ENCODE measurements at places on chromosomes 3 and 15. TPM values are rescaled to one million over a fixed set of nuclear protein-coding genes. Genes with fewer than 3 reads are reported as not detected.

DNA sequence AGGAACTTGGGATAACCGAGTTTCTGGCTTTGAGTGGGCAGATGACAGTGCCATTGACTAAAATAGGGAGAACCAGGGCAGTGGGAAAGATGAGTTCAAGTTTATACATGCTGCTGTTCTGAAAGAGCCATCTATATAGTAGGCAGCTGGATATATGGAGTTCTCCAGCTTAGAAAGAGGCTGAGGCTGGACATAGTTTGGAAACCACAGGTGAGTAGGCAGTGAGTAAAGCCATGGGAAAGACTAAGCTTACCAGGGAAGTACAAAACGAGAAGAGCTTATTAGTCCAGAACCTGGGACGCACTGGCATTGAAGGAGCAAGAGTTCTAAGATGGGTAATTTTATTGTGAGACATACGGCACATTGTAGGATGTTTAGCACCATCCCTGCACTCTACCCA lies 54.2 kb downstream of the MSL2 start:
- peak overlapping the region; percentile 12 for H3K27ac ChIP-seq
- H3K4me3 ChIP-seq: no peak overlapping the region
- DNase-seq: no peak
- H3K36me3 ChIP-seq: no peaks in the 10 kb centered on the region
- peaks cover 4% of the 10 kb centered on the region for H3K4me1 ChIP-seq
- no peaks in the 10 kb centered on the region for H3K27me3 ChIP-seq

DNA sequence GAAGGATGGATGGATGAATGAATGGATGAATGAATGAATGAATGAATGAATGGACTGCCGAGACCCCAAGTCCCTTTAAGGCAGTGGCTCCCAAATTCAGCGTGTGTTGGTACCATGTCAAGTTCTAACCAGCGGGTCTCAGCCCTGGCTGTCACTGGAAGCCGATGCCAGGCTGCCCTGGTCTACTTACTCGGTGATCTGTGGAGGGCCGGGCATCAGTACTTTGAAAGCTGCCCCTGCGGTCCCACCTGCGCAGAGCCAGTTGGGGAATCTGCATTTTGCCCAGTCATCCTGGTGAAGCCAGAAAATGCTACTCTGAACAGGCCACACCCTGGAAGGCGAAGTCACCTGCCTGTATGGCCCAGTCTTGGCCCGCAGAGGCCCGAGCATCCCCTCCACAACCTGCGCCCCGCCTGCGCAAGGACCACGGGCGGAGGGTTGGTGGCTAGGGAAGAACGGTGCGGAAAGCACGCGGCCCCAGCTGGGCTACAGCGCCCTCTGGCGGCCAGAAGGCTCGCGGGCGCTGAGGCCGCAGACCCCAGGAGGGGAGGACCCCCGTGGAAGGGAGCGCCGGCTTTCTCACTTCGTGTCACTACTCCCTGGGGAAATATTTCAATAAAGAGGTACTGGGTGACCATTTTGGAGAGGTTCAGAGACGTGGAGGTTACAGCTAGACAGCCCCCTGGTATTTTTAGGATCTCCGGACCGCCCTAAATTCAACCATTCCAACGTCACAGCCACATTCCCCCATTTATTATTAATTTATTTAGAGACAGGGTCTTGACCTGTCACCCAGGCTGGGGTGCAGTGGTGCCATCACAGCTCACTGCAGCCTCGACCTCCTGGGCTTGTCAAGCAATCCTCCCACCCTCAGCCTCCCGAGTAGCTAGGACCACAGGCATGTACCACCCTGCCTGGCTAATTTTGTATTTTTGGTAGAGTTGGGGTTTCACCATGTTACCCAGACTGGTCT lies 34.9 kb downstream of the PRKCD start:
- H3K27me3 ChIP-seq: no peaks in the 10 kb centered on the region
- no peak overlapping the region for H3K27ac ChIP-seq
- H3K4me1 ChIP-seq: no peaks in the 10 kb centered on the region
- peak; percentile 88 for DNase-seq
- H3K4me3 ChIP-seq: no peak overlapping the region

Gene ARID3B
- total RNA-seq: 11.7 TPM

Gene FILIP1L
- 861 TPM for total RNA-seq

- H3K4me1 ChIP-seq: no peaks in the 10 kb centered on the region
- H3K27me3 ChIP-seq: no peaks in the 10 kb centered on the region
- H3K4me3 ChIP-seq: no peak overlapping the region
- H3K36me3 ChIP-seq: no peaks in the 10 kb centered on the region
- H3K27ac ChIP-seq: no peak overlapping the region
- DNase-seq: no peak
Observed at GRCh38 chr15:46111730-46112129, 476.9 kb downstream of the SQOR start.

- H3K4me3 ChIP-seq: no peak overlapping the region
- H3K36me3 ChIP-seq: no peaks in the 10 kb centered on the region
- DNase-seq: no peak
Observed at GRCh38 chr3:146638718-146639117, 33.6 kb upstream of the PLSCR5 start.

DNA sequence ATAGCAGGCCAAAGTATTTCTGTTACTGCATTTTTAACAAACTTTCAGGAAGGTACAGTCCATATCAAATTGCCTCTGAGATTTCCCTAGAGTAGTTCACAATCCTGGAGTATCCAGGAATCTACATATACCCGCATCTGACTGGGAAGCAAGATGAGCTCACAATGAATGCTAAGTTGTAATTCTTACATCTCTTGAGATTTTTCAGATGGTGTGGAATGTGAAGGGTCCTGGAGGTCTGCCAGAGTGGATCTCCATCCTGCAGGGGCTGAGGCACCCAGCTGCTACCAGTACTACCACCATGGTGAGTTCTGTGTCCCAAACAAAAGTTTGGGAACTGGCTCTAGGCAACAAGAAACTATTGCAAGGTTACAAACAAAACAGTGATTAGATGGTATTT lies 156.7 kb upstream of the CCDC54 start:
- no peaks in the 10 kb centered on the region for H3K36me3 ChIP-seq
- H3K4me1 ChIP-seq: no peaks in the 10 kb centered on the region
- H3K27me3 ChIP-seq: no peaks in the 10 kb centered on the region
- no peak for DNase-seq
- H3K4me3 ChIP-seq: no peak overlapping the region

GRCh38 chr3:87167628-87168456 lies 59.3 kb upstream of the CHMP2B start:
- no peak overlapping the region for H3K27ac ChIP-seq
- H3K4me1 ChIP-seq: no peaks in the 10 kb centered on the region

DNA sequence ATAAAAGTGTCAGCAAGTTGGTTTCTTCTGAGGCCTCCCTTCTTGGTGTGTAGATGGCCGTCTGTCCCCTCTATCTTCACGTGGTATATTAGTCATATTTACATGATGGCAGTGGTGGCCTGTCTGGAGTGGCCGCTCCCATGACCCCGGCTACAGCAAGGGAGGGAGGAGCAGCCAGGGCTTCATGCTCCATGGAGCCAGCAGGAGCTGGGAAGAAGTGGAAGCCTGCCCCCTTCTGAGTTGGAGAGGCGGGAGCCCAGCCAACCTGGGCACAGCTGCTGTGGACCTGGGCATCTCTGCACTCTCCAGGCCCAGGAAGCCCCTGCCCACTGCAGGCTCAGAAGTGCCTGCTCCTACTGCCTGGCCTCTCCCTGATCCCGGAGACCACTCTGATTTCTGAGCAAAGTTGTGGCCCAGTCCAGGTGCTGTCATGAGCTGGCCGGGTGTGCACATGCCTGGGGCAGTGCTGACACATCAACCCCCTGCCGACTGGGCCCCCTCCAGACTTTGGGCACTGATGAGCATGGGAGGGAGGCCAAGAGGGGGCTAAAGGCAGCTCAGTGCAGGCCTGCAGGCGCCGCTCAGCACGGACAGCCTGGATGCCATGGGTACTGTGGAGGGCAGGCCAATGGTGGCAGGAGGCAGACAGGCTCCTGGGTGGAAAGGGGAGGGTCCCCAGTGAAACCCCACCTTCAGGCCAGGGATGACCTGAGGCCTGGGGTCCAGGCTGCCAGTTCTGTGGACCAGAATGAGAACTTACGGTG lies 84.8 kb downstream of the SERPINI1 start:
- no peak overlapping the region for H3K4me3 ChIP-seq
- no peaks in the 10 kb centered on the region for H3K27me3 ChIP-seq
- no peaks in the 10 kb centered on the region for H3K4me1 ChIP-seq

DNA sequence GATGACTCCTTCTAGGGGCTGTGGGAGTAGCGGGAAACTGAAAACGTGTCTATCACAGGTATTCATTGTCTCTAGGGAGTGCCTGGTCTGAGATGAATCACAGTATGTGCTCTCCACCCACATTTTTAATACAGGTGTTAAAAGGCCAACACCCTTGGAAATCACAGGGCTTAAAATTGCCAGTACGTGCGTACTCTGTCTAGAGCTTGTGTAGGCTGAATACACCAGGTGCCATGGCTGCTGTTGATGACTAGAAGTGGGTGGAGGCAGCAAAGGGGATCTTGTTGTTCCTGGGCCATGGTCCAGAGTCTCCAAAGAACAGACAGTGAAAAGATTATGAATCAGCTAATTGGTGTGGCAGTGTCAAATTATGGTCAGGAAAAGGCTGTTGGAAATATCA lies 35.1 kb upstream of the P3H2 start:
- no peaks in the 10 kb centered on the region for H3K36me3 ChIP-seq
- H3K27ac ChIP-seq: no peak overlapping the region
- peaks cover 2% of the 10 kb centered on the region for H3K4me1 ChIP-seq

DNA sequence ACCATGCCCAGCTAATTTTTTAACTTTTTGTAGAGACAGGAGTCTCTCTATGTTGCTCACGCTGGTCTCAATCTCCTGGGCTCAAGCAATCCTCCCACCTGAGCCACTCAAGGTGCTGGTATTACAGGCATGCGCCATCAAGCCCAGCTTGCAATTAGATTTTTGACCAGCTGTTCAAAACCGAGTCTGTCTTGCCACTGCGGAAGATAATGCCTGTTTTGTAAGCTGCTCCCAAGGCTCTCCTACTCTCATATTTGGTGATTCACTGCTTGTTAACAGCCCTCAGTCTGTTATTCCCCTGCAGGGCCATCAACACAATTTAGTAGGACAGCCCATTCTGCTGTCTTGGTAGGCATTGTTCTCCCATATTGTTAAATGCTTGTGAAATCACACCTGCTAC lies 17.8 kb upstream of the MCCC1 start:
- H3K27me3 ChIP-seq: no peaks in the 10 kb centered on the region
- H3K4me1 ChIP-seq: no peaks in the 10 kb centered on the region
- DNase-seq: no peak
- no peaks in the 10 kb centered on the region for H3K36me3 ChIP-seq

GRCh38 chr15:55361048-55361447 lies 42.0 kb downstream of the PIGB start:
- H3K4me3 ChIP-seq: no peak overlapping the region
- peaks cover 2% of the 10 kb centered on the region for H3K36me3 ChIP-seq
- no peak for DNase-seq
- H3K27me3 ChIP-seq: no peaks in the 10 kb centered on the region

DNA sequence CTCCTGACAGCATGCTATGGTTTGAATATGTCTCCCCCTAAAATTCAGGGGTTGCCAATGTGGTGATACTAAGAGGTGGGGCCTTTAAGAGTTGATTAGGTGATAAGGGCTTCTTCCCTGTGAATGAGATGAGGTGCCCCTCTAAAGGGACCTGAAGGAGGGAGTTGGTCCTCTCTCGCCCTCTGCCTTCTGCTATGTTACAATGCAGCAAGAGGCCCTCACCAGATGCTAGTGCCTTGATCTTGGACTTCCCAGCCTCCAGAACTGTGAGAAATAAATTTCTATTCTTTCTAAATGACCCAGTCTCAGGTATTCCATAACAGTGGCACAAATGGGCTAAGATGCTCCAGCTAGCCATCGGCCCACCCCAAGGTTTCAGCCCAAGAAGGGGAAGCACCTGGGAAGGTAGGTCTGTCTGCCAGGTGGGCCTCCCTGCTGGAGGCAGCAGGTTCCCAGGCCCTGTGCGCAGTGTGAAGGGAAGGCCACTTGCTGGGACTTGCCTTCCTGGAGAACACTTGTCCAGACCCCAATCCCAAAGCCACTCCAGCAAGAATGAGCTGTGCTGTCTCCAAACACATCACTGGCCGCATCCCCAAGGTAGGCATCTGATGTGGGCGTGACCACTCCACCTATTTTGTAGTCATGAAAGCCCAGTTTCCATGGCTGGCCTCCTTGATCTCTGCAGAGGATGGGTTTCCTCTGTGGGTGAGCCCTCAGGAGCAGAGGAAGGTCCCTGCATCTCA lies 9.0 kb downstream of the TGM4 start:
- no peaks in the 10 kb centered on the region for H3K4me1 ChIP-seq
- no peak for DNase-seq
- no peaks in the 10 kb centered on the region for H3K27me3 ChIP-seq
- no peaks in the 10 kb centered on the region for H3K36me3 ChIP-seq
- no peak overlapping the region for H3K27ac ChIP-seq

Gene ATP10A
- 55.0 TPM for total RNA-seq

Gene DOCK3
- 0.97 TPM for total RNA-seq

DNA sequence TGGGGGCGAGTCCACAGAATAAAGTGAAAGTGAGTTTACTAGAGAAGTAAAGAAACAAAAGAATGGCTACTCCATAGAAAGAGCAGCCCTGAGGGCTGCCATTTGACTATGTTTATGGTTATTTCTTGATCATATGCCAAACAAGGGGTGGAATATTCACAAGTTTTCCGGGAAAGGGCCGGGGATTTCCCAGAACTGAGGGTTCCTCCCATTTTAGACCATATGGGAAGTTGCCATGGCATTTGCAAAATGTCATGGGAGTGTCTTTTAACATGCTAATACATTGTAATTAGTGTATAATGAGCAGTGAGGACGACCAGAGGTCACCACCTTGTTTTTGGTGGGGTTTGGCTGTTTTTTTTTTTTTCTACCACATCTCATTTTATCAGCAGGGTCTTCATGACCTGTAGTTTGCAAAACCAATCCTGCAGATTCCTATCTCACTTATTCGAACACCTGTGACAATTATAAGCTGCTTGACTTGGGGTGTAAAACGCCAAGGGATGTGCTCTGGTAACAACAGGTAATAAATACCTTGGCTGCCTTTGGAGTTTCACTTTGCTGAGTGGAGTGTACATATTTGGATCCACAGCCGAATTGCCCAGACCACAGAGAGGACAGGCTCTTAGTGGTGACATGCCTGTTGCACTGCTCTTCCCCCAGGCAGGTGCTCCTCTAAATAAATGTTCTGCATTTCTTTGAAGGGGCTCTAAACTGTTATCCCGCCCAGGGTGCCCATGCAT lies 43.6 kb downstream of the C2CD4B start:
- H3K27me3 ChIP-seq: no peaks in the 10 kb centered on the region
- no peaks in the 10 kb centered on the region for H3K4me1 ChIP-seq
- no peak overlapping the region for H3K4me3 ChIP-seq
- no peak overlapping the region for H3K27ac ChIP-seq
- no peaks in the 10 kb centered on the region for H3K36me3 ChIP-seq
- DNase-seq: no peak

Gene ERICH6
- not detected for total RNA-seq

- H3K4me3 ChIP-seq: no peak overlapping the region
- H3K27me3 ChIP-seq: no peaks in the 10 kb centered on the region
- peaks cover 13% of the 10 kb centered on the region for H3K4me1 ChIP-seq
- H3K27ac ChIP-seq: peak overlapping the region; percentile 38
Observed at GRCh38 chr15:89098281-89098680, 10.0 kb downstream of the ABHD2 start.

Gene GOLGA6L6
- not detected for total RNA-seq

Gene MORC1
- not detected for total RNA-seq

Gene MUC20
- 4.5 TPM for total RNA-seq
